ENCODE measurements at places on chromosomes 7 and 10.

GRCh38 chr7:30815951-30816644 lies 44.9 kb downstream of the MINDY4 start:
- no peak for DNase-seq

GRCh38 chr10:63563623-63564022 lies 42.4 kb downstream of the REEP3 start:
- DNase-seq, result no peak

DNA sequence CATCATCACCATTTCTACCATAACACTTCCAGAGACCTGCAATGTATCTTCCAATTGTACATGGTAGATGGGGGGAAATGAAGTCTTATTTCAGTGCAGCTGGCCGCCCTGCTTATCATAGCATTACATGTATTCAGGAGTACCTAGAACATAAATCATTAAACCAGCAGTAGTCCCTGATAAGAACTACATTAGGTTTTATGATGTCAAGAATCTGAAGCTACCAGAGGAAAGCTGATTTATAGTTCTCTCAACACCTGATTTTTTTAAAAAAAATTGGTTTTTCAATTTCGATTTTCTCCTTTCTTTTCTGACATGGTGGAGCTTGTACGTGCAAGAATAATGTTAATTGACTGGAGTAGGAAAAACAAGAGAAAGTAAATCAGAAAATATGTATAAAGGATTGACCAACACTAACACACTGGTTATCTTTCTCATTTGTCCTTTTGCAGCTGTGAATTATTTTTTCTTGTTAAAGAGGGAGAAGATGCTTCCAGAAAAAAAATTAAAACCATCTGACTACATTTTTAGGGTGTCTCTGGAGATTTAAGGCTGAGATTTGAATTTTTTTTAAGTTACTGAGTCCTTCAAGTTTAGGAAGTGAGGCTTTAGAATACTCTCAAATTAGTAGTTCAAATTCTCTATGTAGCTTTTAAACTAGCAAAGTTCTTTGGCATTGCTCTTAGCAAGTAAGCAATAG lies 59.1 kb downstream of the CSTF2T start:
- DNase-seq, result no peak

DNA sequence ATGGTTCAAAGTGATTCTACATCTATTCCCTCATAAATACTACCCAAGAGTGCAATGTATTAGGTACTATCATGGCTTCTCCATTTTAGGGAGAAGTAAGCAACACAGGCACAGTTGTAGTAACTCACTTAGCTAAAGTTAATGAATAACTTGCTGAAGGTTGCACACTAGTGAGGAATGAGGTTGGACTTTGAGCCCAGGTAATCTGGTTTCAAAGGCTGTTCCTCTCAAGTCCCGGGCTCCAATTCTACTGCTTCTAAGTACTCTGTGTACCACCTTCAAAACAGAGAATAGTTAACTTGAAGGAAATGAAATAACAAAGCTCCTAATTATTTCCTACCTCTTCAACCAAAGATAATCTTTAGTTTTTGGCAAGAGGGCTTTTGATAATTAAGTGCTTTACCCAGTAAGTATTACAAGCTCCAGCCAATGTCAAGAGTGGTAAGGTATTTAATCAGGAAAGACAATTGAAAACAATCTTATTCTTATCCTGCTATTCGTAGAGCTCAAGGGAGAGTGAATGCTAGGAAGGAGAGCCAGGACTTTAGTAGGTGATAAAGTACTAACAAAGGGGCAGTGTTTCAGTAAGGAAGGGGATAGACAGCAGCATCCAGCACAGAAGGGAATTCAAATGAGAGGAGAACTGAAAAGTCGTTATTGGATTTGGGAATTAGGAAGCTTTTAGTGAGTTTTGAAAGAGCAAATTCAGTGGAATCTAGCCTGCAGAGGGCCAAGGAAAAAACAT lies 158.2 kb upstream of the PTPRZ1 start:
- DNase-seq, result no peak

DNA sequence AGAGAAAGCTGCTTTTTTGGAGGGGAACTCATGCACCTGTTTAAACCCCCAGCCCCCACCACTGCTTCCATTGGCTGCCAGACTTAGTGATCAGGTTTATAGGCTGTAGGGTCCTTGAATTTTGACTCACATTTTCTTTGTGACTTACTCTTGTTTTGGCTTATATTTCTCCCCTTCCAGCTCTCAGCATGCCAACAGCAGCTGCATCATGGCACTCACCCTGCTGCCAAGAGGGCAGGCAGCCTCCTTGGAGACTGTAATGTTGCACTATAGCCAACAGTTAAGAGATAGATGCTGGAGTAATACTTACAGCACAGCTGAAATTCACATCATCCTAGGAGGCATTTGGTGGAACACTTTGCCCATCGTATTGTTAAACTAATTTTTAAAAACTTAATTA lies 98.0 kb upstream of the GLCCI1 start:
- no peak for DNase-seq

DNA sequence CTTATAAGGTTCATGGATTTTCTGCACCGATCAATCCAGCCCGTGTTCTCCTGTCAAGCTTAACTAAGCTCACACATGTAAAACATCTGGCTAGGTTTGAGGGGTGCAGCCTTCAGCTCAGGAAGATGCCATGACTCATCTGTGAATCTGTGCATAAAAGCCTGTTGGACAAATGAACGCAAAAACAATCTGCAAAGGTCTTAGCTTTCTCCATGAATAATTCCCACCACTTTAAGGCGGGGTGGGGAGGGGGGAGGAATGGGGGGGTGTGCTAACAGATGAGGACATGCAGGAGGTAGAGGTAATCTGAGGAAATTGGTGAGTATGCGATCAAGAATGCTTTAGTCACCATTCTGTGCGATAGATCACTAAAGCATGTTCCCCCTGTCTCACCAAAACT lies 4.8 kb downstream of the DOCK4 start:
- DNase-seq, result peak; percentile 68

DNA sequence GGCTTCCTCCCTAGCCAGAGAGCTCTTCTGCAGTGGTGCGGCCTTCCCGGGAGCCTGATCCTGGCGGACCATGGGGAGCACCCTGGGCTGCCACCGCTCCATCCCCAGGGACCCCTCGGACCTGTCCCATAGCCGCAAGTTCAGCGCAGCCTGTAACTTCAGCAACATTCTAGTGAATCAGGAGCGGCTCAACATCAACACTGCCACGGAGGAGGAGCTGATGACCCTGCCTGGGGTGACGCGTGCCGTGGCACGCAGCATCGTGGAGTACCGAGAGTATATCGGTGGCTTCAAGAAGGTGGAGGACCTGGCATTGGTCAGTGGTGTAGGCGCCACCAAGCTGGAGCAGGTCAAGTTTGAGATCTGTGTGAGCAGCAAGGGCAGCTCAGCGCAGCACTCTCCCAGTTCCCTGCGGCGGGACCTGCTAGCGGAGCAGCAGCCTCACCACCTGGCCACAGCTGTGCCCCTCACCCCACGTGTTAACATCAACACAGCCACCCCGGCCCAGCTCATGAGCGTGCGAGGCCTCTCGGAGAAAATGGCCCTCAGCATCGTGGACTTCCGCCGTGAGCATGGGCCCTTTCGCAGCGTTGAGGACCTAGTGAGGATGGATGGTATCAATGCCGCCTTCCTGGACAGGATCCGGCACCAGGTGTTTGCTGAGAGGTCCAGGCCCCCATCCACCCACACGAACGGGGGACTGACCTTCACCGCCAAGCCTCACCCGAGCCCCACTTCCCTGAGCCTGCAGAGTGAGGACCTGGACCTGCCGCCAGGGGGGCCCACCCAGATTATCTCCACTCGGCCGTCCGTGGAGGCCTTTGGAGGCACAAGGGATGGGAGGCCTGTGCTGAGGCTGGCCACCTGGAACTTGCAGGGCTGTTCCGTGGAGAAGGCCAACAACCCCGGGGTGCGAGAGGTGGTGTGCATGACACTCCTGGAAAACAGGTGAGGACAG lies 1.5 kb downstream of the EEPD1 start:
- DNase-seq, result no peak

DNA sequence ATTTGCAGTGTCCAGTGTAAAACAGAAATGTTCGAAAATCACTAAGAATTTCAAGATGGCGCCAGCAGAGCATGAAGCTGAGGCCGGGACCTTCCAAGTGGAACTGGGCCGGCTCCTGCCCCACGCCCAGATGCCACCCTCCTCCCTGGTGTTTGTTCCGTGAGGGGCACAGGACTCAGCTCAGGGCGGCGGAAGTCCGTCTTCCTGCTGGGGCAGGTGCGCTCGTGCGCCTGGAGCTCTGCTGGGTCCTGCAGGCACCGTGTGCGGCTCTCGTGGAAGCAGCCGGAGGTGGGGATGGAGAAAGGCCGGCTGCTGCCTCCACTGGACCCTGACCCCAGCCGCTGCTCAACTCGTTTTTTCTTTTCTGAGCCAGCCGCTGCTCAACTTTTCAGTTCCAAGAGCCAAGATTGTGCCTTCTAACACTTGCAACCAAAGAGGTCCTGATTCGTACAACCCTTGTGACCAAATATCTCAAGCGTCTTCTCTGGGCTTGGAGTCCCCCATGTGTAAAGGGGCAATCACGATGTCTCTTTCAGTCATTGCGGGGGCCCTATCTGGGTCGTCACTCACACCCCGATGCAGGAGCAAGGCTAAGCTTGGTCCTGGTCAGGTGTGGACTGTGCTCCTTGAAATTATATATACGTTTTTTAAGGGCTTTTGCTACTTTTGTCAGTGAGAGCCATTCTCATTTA lies 334.4 kb downstream of the ADARB2 start:
- DNase-seq, result no peak

- no peak for DNase-seq
Observed at GRCh38 chr7:122310119-122311021, 5.8 kb upstream of the FEZF1 start.

DNA sequence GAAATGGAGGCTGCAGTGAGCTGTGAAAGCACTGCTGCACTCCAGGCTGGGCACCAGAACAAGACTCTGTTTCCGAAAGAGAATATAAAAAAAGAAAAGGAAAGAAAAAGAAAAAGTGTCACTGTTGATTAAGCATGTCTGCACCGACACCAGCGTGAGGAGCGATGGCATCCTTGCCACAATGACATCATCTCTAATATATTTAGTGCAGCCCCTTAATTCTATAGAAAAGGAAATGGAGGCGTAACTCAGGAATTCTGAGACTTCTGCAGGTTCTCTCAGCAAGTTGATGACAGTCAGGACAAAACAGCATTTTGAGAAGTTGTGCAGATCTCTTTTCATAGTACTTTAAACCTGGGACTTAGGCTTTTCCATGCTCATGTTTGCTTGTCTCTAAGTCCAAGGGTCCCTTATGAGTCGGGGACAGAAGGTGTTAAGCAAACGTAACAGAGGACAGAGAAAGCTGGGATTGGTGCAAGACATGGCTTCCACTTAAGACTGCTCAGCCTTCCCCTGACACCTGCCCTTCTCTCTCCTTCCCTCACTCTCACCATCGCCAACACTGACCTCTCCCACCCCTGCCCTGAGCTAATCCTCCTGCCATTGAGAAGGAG lies 16.9 kb upstream of the ANKRD1 start:
- no peak for DNase-seq

DNA sequence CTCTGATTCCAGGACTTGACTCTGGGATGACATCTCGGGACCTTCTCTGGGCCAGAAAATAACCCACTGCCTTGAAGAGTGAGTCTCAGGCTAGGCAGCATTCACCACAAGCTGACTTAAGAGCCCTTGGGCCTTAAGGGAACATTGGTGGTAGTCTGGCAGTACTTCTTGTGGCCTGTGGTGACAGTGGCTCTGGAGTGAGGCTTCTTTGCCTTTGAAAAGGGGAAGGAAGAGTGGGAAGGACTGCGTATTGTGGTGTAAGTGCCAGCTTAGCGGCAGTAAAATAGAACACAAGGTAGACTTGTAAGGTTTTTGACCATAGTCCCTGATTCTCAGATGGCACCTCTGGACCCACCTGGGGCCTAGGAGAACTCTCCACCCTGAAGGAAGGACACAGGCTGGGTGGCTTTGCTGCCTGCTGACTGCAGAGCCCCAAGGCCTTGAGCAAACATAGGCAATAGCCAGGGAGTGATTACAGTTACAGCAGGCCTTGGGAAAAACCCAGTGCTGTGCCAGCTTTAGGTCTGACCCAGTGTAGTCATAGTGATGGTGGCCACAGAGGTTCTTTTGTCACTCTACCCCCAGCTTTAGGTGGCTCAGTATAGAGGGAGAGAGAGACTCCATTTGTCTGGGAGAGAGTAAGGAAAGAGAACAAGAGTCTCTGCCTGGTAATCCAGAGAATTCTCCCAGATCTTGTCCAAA lies 483.9 kb downstream of the SH2D4B start:
- DNase-seq, result no peak

DNA sequence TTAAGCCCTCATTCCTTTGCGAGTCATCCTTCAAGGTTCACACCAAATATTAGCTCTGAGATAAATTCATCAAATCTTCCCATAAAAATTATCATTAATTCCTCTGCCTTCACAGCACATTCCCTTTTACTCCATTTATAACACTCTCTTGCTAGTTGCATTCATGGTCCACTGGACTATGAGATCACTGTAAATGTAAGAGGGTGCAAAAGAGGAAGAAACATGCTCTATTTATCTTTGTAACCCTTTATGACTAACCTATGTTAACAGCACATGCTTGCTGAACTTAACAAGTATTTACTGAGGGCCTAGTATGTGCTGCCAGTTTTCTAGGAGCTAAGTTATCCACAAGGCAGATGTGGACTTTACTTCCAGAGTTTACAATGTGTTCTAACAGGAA lies 86.7 kb upstream of the TMEM168 start:
- DNase-seq, result no peak

- no peak for DNase-seq
Observed at GRCh38 chr10:79386637-79387465, 39.6 kb downstream of the PPIF start.

- DNase-seq, result no peak
Observed at GRCh38 chr7:149293338-149293737, 31.3 kb downstream of the ZNF783 start.

GRCh38 chr10:77837248-77837924 lies 89.2 kb downstream of the DLG5 start:
- DNase-seq, result peak; percentile 39

GRCh38 chr7:92714767-92715166 lies 121.6 kb downstream of the CDK6 start:
- no peak for DNase-seq

DNA sequence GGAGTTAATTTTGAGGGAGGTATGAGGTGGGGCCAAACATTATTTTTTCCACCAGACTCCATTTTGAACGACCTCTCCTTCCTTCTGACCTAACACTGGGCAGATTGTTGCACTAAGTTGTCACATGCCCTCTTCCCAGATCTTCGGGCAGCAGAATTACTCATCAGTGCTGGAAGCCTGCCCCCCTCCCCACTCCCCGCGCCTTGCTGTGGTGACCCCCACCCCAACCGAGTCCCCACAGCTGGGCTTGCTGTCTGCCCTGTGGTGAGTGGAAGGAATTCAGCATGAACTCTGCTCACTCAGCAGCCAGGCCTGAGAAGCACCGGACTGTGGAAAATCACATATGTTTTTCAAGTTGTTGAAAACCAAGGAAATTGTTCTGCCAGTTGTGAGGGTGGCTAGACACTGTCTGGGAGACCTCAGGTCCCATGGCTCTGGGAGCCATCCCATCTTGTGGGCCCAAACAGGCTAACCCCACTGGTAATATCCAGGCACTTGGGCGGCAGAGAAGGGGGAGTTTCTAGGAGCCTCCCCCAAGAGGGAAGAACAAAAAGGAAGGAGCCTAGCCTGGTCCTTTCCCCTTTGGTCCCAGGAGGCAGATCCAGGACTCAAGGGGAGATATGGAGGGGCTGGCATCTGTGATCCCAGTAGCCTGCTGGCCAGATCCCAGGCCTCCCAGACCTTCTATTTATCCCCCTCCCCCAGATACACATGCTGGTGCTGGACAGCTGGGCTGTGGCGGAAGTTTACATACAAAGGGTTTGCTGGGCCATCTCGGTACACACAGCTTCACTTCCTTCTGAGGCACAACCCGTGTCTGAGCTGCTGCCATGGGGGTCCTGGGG lies 3.5 kb upstream of the AEBP1 start:
- no peak for DNase-seq

- DNase-seq, result no peak
Observed at GRCh38 chr10:79028056-79028430, 40.7 kb upstream of the ZMIZ1 start.

- DNase-seq, result peak; percentile 83
Observed at GRCh38 chr7:74306730-74307469, 17.7 kb downstream of the CLIP2 start.

Measured in MCF 10A (cell line).